ENCODE measurements at places on chromosomes 5 and 9. TPM values are rescaled to one million over a fixed set of nuclear protein-coding genes. Genes with fewer than 3 reads are reported as not detected.

The GFRA3 gene
- total RNA-seq: not detected

The AIF1L gene
- total RNA-seq: 0.60 TPM

The SPINK7 gene
- total RNA-seq: not detected

The PCDHA9 gene
- total RNA-seq: under 0.01 TPM

The ECM2 gene
- total RNA-seq: not detected

The SPRY4 gene
- 3.7 TPM for total RNA-seq

The PCDHGA4 gene
- total RNA-seq: 2.0 TPM

The TLX3 gene
- not detected for total RNA-seq

The ENTPD2 gene
- total RNA-seq: not detected

The LCN6 gene
- total RNA-seq: not detected

The FAM151B gene
- 2.2 TPM for total RNA-seq
